ENCODE measurements at places on chromosomes 7 and 10.
A peak's percentile ranks its signal among the peaks of the same experiment; 100 is the strongest.

- no peak for DNase-seq
Observed at GRCh38 chr10:128029731-128030369, 96.4 kb downstream of the MKI67 start.

DNA sequence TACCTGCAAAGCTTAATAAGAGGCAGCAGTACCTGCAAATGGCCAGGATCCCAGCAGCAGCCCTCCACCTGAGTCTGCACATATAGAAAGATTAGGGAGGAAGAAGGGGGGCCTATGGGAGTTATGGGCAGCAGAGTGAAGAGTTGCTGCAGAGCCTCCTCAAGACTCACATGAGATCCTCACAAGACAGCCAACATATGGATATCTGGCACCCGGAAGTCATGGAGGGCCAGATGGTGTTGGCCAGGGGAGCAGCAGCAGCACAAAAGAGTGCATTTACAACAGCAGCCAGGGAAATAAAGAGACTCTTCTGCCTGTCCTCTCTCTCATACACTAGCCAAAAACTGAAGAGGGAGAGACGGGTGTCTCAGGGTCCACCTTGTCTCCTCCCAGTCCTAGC, 4.0 kb upstream of the TAS2R40 start:
- DNase-seq, result no peak

DNA sequence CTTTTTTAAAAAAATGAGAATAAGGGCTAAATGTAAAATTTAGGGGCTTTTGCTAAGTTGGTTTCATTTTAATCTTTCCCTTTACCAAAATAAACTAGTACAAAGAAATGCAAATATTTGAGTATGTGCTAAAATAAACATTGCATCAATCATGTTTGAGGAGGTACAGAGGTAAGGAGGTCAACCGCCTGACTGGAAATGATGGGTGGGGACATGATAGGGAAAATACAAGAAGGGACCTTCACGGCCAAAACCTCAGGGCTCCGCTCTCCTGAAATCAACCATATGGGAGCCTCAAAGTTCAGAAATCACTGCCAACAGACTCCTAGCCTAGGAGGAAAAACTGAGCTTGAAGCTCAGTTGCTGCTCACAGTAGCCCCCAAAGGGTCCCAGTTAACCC, 207.6 kb downstream of the AHR start:
- no peak for DNase-seq

- DNase-seq, result no peak
Observed at GRCh38 chr10:63210611-63211196, 77.6 kb downstream of the NRBF2 start.

- DNase-seq, result no peak
Observed at GRCh38 chr10:108388706-108389105, 1224.2 kb upstream of the SORCS1 start.

DNA sequence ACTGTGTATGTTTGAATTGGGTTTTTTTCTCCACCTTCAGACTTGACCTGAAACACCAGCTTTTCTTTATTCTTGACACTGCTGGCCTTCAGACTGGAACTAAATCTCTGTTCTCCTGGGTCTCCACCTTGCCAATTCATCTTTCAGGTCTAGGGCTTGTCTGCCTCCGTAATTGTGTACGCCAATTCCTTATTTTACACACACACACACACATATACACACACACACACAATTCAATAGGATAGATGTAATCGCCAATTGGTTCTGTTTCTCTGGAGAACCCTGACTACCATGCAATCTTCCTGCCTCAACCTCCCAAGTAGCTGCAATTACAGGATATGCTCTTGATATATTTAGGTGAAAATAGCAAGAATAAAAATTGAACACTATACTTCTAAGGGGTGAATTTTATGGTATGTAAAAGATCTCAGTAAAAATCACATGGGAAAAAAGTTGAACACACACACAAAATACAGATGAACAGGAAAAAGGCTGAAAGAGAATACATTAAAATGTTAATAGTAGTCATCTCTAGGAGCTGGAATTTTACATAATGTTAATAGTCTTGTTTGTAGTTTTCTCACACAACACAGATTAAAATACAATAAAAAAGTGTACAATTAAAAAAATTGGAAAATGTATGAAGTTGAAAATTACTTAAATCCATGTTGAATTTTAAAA, 6.6 kb upstream of the VCL start:
- no peak for DNase-seq

DNA sequence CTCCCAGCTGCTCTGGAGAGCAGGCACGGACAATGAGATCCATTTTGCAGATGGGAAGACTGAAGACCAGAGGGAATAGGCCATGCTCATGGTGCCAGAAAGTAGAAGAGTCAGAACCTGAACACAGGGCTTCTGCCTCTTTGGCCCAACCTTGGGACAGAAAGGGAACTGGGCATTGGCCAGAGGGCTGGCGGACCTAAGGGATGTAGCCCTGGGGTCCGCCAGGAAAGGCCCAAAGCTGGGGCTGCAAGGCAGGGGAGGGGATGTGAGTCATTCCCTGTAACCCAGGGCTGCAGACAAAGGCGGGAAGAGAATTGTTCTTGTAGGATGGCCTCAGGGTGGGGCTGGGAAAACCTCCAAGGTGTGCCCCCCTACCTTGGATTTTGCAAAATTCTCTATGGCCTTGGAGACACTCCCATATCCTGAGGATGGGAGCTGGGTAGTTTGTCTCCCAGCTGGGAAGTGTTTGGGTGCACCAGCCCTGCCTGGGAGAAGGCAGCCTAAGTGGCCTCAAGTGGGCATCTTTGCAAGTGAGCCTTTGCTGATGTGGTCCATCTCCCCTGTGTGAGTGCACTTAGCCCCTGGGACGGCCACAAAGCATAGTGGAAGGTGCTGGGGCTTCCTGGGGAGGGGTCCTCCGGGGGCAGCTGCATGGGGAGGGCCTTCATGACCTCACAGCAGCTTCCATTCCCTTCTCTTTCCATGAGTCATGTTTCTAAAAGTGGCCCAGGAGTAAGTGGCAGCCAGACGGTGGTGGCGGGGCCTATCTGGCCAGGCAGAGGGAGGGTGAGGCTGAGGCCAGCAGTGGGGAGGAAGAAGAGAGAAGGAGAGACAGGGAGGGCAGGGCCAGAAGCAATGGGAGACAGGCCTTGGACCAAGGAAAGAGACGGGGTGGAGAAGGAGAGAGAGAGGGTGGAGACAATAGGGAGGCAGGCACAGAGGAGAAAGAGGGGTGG, 9.2 kb downstream of the AQP1 start:
- DNase-seq, result peak; percentile 3

GRCh38 chr7:32158076-32158475, 87.9 kb upstream of the PDE1C start:
- no peak for DNase-seq

- DNase-seq, result no peak
Observed at GRCh38 chr10:7948371-7949000, 106.0 kb upstream of the GATA3 start.

GRCh38 chr7:1651031-1651446, 19.0 kb upstream of the ELFN1 start:
- no peak for DNase-seq

Measured in T-helper 17 cell (primary cell).